ENCODE measurements at places on chromosomes 5 and 9.

DNA sequence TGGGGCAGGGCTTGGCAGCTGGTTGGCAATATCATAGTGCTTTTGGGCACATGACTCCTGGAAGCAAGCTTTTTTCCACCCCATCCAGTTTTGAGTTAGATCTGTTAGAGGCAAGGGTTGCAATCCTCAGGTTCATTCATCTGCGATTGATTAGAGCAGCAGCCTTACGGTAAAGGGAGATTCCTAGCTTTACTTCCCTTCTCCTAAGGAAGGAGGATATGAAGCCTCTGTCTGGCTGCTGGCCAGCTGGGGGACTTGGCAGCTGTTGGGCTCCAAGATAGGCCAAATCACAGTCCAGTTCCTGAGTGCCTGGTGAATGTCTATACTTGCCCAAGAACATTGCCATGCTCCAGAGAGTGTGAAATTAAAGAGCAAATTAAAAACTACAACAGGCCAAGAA is 113.4 kb upstream of the CCNH start:
- DNase-seq, result no peak

DNA sequence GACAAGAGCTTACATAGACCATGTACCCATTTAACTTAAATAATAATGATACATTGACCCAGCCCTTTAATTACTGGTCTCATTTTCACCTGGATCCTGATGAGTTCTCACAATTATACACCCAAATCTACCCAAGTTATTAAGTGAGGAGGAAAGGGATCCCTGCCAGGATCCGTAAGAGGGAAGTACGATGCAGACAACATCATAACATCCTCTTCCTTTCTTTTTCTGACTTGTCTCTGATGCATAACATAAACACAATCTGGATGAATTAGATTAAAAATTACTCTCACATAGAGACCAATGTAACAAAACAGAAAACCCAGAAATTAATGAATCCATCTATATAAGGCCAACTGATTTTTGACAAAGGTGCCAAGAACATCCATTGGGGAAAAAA is 17.0 kb downstream of the MARCHF3 start:
- DNase-seq, result no peak

GRCh38 chr5:151495320-151495719 is 47.9 kb downstream of the SLC36A1 start:
- no peak for DNase-seq

- DNase-seq, result no peak
Observed at GRCh38 chr5:111707630-111708164, 49.3 kb downstream of the NREP start.

DNA sequence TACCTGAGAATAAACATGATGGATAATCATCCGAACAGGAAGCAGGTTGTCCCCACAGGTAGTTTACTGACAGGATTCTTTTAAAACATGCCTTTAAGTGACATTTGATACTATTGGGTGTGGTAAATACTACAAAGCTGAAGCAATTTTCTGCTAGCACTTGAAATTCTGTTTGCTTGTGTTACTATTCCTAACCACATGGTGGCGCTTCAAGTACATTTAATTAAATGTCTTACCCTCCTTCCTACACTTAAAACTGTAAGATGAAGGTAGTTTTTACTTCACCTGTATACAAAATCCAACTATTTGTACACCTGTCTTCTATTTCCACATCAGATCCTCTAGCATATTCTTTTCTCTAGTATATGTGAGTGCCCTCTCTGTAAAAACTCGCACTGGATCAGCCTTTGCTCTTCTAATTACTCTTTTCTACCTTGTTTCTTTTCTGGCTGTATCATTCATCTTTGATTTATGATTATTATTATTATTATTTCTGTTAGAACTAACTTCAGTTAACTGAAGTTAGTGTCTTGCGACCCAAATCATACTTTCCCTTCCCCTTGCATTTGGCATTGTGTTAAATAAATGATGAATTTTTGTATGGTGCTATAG is 18.4 kb downstream of the SLC25A46 start:
- no peak for DNase-seq

GRCh38 chr5:185095-186070 is 5.9 kb upstream of the LRRC14B start:
- DNase-seq, result no peak

GRCh38 chr5:57778501-57779091 is 296.0 kb upstream of the ACTBL2 start:
- no peak for DNase-seq

DNA sequence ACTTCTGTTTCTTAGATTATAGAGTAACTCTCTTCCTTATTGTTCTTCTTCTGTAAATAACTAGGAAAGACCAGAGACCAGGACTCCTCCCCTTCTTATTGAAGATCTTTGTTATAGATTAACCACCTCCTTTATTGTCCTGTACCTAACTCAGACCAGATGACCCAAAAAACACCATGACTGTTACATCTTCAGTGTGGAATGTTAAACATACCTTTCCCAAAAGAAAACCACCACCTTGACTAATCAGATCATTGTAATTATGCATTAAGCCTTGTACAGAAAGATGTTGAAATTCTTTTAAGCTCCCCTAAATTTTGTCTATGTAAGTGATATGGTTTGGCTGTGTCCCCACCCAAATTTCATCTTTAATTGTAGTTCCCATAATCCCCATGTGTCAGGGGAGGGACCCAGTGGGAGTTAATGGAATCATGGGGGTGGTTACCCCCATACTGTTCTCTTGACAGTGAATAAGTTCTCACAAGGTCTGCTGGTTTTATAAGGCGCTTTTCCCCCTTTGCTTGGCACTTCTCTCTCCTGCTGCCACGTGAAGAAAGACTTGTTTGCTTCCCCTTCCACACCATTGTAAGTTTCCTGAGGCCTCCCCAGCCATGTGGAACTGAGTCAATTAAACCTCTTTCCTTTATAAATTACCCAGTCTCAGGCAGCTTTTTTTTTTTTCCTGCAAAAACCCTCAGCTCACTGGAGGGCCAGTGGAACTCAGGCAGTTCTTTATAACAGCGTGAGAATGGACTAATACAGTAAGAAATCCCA is 26.3 kb downstream of the ARSB start:
- no peak for DNase-seq

GRCh38 chr5:130333089-130333488 is 428.8 kb downstream of the CHSY3 start:
- no peak for DNase-seq

GRCh38 chr5:115428248-115428647 is 116.3 kb downstream of the FEM1C start:
- no peak for DNase-seq

- no peak for DNase-seq
Observed at GRCh38 chr9:16414451-16414850, 456.0 kb downstream of the BNC2 start.

- DNase-seq, result no peak
Observed at GRCh38 chr9:110187126-110187525, 20.8 kb downstream of the C9orf152 start.

GRCh38 chr9:22050924-22051323 is 41.8 kb upstream of the CDKN2B start:
- DNase-seq, result no peak

- DNase-seq, result no peak
Observed at GRCh38 chr9:5587024-5587423, 41.9 kb upstream of the RIC1 start.

DNA sequence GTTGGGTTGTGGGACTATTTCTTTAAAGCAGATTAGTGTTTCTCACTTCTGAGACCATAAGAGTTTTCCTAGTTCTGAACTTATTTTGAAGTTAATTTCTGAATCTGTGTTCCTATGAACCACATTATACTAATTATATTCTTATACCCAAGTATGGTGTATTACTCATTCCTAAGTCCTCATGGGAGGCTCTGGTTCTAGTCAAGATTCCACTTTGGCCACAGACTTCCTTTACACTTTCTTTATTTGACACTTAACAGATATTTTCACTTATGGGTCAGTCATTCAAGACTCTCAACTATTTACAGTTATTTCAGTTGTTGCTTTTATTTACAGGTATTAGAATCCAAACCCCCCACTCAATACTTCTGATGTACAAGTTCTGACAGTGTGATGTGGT is 937.2 kb upstream of the TYRP1 start:
- DNase-seq, result no peak

DNA sequence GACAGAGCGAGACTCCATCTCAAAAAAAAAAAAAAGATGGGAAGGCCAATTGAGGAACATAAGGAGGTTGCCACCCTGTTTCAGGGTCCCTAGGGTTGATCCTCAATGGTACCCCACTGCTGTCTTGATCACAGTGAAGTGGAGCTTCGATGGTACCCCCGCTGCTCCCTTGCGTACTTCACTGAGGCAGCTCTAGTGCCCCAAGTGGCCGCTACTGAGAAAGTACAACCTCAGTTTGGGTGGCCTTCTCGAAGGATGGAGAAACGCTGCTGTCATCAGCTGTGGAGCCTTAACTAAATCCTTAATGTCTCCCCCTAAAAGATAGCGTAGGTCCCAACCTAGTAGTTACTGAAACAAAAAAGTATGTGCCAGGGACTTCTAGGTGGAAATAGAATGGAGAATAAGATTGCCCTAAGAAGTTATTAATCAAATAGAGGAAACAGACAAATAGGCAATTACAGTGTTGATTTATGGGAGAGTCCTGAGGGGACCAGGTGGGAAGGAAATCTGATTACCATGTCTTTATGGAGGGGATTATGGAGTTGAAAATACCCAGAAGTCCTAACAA is 6.3 kb downstream of the TESK1 start:
- peak; percentile 37 for DNase-seq

GRCh38 chr5:156103155-156103885 is 223.6 kb upstream of the SGCD start:
- no peak for DNase-seq
